ENCODE measurements at places on chromosomes 7 and 10. TPM values are rescaled to one million over a fixed set of nuclear protein-coding genes. Genes with fewer than 3 reads are reported as not detected.

Gene PTN
- not detected for total RNA-seq

Gene GTF2I
- 180 TPM for total RNA-seq

DNA sequence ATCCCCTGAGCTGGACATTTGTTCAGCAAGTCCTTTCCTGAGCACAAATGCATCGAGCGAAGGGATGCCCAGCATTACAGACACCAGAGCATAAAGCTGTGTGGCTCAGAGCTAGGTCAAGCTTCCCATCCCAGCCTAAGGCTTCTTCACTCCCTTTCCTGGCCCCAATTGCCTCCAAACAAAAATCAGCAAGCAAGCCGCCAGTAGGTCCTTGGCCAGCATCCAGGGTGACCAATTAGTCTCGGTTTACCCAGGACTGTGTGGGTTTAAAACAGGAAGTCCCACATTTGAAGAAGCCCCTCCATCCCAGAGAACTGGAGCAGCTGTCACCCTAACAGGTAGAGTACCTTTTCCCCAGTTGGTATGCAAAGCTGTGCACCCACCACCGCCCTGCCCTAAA is 51.2 kb downstream of the PRKAG2 start:
- no peak for DNase-seq

DNA sequence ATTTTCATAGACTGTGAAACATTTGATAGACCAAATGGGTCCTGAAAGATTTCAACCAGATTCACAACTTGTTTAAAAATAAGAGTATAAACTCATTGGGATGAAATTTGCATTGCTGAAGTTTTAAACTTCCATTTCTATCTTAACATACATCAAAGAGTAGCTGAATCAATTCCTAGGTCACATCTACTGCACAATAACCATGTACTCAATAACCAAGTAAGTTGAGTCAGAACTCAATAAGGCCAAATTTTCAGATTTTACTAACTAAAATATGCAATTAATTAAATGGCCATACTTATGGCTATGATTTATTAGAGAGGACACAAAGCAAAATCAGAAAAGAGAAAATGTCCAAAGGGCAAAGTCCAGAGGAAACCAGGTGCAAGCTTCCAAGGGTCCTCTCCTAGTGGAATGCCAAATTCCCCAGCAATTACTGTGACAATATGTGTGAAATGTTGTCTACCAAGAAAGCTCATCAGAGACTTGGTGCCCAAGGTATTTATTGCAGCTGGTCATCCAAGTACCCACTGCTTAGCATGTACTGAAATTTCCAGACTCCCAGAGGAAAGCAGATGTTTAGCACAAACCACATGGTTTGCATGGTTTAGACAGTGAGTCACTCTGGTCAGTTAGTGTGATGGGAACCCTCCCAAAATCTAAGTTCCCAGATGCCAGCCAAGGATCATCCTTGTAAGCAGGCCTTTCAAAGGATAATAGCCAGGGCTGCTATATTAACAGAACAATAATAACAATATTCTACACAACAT is 238.9 kb downstream of the IPMK start:
- DNase-seq, result no peak

GRCh38 chr10:102491136-102491535 is 11.4 kb downstream of the ACTR1A start:
- DNase-seq, result no peak

DNA sequence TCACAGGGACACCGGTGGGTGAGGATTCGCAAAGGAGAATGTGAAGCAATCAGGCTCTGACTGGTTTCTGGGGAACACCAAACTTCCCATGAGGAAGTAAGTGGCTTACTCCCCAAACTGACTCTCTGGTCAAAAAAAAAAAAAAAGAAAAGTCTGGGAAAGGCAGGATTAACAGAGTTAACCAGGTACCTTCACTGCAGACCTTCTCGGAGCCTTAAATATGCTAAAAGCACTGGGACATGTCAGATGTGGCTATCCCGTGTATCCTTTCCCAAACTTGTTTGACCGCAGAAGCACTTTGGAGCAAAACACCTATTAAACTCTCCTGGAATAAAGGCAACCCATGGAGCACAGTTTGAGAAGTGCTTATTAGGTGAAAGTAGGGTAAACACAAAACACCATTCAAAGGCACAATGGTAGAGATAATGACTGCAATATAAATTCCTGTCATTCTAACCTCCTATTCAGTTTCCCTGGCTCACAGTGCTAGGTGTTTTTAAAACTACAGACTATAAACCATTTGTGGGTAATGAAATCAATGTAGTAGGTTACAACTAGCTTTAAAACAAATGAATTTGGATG is 44.1 kb upstream of the MXI1 start:
- no peak for DNase-seq

GRCh38 chr7:83882551-83882950 is 233.6 kb upstream of the SEMA3E start:
- no peak for DNase-seq

DNA sequence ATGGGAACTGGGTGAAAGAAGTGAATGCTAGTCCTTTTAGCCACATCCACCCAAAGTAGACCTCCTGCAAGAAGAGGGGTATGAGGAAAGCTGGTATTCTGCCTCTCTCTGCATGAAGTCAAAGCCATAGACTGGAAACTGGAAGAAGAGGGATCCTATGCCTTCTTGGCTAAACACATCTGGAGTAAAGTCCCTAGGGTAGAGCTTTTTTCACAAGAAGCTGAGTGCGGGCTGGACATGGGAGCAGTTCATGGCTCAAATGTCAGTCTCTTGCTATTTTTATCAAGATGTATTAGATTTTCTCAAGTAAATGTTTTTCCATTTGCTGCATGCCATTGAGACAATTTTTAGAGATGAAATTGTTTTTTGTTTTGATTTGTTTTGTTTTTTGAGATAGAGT is 206.5 kb upstream of the TMEM72 start:
- no peak for DNase-seq

DNA sequence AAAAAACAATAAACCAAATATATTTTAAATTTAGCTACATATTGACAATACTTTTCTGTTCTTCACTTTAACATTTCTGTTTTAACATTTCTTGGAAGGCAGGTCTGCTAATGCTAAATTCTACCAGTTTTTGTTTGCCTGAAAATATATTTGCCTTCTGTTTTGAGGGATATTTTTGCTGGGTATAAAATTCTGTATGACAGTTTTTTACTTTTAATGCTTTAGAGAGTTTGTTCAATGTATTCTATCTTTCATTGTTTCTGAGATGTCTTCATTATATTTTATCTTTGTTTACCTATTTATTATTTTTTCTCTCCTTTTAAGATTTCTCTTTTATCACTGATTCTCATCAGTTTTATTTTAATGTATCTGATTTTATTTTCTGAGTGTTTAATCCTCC is 409.2 kb upstream of the DPP6 start:
- no peak for DNase-seq

DNA sequence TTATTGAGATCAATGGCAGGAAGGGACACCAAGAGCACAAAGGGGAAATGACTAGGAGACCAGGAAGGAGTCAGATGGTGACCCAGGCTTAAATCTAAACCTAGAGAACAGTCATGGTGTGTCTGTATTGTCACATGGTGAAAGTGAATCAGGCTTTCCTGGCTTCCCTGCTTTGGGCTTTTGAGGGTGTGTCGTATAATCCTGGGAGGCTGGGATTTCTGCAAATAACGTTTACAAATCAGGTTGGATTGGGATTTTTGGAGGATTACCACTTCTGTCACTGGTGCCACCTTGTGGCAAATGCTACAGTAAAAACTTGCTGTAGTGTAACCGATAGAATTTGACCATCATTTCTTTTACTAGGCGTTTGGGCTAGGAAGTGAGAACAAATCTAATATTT is 502.6 kb downstream of the NRG3 start:
- no peak for DNase-seq

- DNase-seq, result no peak
These were observed at the start of gene HOXA9 for GRCh38 chr7:27165089-27165995. HOXA9 (minus strand) TSS chr7:27165537; CDS start chr7:27165457, 80 bp downstream.

- no peak for DNase-seq
These were observed 36.7 kb downstream of the DNAH11 start for GRCh38 chr7:21579341-21580072.

- DNase-seq, result no peak
These were observed 14.0 kb upstream of the RALA start for GRCh38 chr7:39609113-39609934.

DNA sequence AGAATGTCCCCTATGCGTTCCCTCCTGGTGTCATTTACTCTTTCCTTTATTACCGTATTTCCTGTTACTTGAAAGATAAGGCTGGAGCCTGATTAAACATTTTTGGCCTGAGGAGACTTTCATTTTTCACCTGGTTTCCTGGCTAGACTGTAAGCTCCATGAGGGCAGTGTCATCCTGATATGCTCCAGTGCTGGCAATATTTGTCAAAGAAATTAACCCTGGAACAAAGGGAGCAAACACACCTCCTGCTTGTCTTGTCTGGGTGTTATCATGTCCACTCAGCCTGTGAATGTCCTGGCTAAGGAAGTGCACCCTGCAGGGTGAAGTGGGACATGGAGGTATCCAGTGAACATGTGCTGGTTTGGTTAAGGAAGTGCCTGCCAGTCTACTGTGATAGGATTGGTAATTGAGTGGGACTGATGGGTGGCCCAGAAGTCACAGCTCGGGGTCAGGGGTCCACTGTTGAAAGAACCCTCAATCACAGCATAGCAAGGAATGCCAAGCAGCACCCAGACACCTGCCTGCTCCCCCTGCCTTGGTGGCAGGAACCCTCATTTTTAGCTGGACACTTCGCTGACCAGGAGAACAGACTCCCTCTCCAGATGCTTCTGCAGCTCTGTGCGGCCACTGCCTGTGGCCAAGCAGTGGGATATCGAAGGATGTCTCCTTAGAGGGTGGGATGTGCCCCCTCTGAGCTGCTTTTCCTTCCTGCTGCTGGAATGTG is 20.9 kb upstream of the PPIA start:
- no peak for DNase-seq
